ENCODE measurements at places on chromosomes 16 and 17.

DNA sequence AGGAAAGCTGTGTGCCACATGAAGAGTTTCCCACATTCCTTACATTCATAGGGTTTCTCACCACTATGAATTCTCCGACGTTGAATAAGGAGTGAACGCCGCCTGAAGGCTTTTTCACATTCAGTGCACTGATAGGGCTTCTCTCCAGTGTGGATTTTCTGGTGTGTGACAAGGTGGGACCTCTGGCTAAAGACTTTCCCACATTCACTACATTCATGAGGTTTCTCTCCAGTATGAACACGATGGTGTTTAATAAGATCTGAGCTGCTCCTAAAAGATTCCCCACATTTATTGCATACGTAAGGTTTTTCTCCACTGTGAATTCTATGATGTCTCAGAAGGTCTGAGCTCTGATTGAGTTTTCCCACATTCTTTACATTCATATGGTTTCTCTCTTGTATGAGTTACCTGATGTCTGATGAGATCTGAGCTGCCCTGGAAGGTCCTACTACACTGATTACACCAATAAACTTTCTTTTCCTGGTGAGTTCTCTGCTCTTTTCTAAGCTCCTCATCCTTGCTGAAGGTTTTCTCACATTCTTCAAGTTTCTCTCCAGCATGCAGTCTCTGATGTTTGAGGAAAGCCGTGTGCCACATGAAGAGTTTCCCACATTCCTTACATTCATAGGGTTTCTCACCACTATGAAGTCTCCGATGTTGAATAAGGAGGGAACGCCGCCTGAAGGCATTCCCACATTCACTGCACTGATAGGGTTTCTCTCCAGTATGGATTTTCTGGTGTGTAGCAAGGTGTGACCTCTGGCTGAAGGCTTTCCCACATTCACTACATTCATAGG is 10.0 kb downstream of the ZNF594 start:
- no peak for DNase-seq

DNA sequence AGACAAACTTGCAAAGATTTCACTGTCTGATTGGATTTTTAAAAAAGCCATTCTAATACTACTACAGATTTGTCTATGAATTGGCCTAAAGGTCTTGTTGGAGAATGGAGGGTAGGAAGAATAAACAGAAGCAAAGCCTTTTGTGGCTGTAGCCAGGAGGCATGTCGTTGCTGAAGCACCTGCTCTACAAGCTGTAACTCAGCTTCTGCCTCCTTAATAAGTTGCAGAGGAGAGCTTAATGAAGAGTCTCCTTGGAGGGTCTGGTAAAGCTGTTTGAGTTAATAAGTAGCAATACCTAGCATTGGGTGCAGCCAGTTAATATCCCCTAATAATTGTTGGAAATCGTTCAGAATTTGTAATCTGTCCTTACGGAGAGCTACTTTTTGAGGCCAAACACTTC is 10.0 kb upstream of the ZNF689 start:
- no peak for DNase-seq

GRCh38 chr17:66779237-66779606 is 55.7 kb upstream of the CACNG5 start:
- DNase-seq: no peak

- DNase-seq: no peak
Observed at GRCh38 chr16:89363621-89364393, 126.6 kb downstream of the ANKRD11 start.

- DNase-seq: no peak
Observed at GRCh38 chr16:19431636-19432340, 14.1 kb downstream of the TMC5 start.

DNA sequence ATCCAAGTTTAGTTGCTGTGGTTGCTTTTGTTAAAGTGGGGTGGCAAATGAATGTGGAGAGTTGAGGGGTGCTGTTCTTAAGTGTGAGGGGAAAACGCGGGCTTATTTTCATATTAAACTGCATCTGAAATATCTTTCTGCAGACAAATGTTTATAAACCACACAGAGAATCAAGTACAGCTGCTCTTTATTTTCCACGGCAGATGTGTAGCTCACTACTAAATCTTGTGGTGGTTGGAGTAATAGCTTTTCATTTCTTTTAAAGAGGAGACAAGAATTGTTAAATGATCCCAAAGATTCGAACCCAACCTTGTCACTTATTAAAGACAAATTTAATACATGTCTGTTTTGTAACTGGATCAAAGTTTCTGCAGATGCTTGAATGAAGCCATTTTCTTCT is 2.1 kb downstream of the CLTC start:
- DNase-seq: no peak

DNA sequence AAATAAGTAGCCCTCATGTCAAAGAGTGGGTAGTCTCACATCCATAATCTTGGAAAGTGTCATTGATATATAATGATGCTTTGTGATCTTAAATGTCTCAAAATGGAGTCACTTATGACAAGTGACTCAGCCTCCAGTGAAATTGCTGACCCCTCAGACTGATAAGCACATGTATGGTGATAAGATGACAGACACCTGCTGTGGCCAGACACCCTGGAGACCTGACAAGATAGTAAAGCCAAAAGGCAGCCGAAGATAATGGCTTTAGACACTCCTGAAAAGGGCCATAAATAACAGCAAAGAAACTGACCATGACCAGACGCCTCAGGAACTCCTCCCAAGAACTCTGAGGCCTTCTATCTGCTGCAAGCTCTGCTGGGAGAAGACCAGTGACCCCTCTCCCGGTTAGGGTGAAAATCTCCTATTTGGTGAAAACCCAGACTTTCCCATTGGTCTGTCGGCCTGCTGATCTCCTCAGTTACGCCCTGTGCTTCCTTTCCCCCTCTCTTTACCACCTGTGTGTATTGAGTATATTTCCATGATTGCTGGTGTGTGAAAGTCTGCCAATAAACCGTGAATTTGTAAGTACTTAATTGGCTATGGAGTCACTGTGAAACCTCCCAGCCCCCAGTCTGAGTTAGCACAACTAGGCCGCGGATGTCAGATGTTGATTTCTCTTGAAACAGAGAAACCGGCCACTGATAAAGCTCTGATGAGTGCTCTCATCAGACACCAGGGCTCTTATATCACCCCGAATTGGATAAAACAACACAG is 226.7 kb upstream of the MYOCD start:
- DNase-seq: no peak

DNA sequence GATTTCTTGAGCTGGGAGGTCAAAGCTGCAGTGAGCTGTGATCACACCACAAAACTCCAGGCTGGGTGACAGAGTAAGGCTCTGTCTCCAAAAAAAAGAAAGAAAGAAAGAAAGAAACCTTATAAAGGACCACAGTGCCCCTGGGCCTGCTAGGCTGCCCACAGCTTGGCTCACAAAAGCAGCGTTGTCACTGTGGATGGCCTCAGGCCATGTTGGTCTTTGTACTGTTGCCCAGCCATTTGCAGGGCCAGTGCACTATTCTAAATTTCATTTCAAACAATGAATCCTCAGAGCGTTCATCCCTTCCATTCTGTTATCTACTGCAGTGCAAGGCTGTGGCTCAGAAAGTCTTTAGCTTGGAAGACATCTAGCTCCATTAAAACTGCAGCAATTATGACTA is 208.4 kb downstream of the SLC39A11 start:
- DNase-seq: no peak
